COR-L47 (cell line): ENCODE measurements at places on chromosomes 1 and 21.

- DNase-seq: peak; percentile 28
These were observed 1.2 kb downstream of the ANP32E start for GRCh38 chr1:150234566-150235293.

GRCh38 chr1:53316766-53317581, 10.9 kb downstream of the LRP8 start:
- peak; percentile 24 for DNase-seq

DNA sequence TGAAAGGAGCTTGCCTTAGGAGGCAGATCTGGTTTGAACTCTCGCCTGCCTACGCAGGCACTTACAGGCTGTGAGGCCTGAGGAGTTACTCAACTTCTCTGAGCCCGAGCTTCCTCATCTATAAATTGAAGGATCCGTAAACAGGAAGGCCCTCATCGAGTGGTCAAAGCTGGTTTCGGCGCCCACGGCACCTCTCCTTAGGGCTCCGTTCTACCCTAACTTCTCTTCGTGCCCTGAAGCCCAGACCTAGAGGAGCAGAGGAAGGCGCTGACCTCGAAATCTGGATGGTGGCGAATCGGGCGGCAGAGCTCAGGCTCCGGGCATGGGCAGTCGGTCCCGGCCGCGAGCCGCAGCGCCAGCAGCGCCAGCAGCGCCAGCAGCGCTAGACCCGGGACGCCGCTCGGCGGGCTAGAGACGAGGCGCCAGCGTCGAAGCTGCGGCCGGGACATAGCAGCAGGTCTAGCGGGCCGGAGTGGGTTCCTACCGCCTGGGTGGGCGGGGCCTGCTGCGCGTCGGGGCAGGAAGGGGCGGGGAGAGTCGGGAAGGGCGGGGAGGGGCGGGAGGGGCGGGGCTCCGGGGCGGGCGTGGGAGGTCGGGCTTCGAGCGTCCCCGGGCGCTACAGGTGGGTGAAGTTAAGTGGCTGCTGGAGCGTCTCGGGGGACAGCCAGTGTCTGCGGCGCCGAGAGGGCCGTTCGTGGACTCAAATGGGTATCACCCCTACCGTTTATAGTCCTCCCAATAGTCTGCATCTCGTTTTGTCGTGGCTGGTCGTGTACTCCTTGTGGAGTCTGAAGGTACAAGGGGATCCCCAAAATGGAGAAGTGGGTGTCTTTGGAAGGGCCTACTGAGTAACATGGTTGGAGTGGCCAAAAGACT, at the start of gene CTBS:
Gene CTBS (minus strand): TSS at position 474 of the 876 bp plus-strand sequence. CDS start 25 bp downstream, at position 449.
- peak; percentile 85 for DNase-seq

DNA sequence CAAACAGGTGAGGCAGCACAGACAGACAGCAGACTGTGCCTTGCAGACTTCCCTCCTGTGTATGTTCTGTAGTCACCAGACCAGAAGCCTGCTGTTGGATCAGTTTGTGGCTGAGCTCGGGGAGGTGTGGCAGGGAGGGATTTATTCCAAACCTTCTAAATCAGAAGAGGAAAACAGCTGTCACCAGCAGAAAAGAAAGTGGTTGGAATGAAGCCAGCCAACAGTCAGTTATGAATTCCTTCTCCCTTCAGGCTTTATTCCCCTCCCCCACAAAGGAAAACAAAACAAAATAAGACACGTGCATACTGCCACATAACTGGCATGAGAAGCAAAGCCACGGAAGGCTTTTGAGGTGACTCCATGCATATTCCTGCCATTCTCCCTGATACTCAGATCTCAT, 19.0 kb upstream of the PIGV start:
- DNase-seq: no peak

- DNase-seq: no peak
These were observed 106.7 kb upstream of the KLHDC7A start for GRCh38 chr1:18373882-18374493.

DNA sequence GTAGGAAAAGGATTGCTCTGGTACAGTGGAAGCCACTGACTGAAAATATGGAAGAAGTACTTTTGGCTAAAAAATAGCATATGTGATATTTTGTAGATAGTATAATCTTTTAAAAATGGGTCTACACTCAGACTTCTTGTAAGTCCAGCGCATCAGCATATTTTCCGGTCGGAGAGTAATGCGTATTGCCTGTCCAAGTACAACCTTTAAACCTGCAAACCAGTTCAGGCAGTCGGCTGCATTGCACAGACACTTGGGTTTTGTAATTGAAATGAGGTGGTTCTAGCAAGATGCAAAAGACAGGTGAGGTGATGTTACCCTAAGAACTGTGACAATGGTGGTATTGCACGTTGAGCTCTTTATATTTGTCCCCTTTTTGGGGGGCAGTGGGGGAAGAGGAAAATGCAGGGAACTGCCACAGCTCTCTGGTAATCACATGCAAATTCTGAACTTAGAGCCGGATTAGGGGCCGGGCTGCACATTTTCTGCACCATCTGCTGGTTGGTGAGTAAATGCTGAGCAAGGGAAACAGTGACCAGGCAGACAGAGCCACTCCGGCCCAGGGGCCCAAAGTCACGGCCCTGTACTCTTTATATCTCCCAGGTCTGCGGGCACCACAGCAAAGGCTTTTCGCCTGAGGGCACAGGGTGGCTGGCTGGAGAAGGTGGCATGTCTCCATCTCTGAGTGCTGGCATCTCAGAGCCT, 2.3 kb downstream of the GPR137B start:
- DNase-seq: no peak

DNA sequence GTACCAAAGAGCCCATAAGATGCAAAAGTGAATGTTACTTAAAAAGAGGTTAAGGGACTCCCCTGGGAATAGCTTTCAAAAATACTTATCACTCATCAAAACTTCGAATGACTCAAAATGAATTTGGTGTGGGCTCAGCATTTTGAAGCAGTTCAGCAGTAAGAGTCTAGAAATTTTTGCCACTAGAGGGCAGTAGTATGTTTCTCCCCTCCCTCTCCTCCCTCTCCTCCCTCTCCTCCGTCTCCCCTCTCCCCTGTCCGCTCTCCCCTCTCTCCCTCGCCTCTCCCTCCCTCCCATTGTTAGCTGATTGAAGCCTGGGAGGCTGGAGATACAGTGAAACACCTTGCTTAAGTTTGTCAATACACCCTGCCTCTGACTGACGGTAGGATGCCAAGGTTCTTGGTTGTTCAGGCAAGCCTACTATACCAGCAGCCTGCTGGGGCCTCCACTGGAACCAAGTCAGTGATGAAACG, 70.8 kb upstream of the TENT5C start:
- peak; percentile 24 for DNase-seq

GRCh38 chr1:67824766-67825165, 8.5 kb downstream of the GNG12 start:
- DNase-seq: peak; percentile 87

DNA sequence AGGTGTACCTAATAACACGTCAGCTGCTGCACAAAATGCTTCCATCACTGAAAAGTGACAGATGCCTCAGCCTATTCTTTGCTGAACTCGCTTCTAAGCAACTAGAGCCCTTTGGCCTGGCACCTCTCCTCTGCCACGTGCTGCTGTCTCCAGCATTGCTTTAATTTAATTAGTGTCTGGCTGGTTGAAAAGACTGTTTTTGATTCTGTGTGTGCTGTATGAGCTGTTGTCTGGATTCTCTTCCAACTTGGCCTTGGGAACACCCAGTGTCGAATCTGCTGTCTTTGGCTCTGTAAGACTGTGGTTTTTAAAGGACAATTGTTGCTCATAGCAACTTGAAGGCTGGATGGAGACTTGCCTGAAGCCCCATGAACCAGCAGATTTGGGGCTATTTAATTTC, 109.5 kb downstream of the PSMG1 start:
- no peak for DNase-seq

DNA sequence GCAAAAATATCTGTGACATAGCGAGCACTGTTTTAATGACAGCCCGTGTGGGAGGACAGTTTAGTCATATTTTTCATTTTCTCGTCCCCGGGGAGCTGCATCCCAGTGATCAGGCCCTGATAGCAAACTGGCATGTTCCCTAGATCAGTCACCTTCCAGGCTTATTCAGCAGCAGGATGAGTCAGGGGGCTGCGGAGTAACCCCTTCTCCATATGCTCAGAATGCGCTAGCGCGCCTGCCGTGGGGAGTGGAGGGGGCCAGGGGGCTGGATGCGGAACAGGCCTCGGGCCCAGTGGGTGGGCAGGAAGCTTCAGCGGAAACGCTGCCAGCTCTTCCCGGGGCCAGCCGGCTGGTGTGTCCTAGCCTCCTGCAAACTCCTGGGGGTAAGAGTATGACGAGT, 94.0 kb downstream of the KCND3 start:
- no peak for DNase-seq

DNA sequence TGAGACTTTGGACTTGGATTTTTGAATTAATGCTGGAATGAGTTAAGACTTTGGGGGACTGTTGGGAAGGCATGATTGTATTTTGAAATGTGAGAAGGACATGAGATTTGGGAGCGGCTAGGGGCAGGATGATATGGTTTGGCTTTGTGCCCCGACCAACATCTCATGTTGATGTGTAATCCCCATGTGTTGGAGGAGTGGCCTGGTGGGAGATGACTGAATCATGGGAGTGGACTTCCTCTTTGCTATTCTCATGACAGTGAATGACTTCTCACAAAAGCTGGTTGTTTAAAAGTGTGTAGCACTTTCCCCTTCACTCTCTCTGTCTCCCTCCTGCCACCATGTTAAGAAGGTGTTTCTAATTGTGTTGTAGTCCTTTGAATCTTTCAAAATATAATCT, 9.3 kb upstream of the PHGDH start:
- DNase-seq: no peak

DNA sequence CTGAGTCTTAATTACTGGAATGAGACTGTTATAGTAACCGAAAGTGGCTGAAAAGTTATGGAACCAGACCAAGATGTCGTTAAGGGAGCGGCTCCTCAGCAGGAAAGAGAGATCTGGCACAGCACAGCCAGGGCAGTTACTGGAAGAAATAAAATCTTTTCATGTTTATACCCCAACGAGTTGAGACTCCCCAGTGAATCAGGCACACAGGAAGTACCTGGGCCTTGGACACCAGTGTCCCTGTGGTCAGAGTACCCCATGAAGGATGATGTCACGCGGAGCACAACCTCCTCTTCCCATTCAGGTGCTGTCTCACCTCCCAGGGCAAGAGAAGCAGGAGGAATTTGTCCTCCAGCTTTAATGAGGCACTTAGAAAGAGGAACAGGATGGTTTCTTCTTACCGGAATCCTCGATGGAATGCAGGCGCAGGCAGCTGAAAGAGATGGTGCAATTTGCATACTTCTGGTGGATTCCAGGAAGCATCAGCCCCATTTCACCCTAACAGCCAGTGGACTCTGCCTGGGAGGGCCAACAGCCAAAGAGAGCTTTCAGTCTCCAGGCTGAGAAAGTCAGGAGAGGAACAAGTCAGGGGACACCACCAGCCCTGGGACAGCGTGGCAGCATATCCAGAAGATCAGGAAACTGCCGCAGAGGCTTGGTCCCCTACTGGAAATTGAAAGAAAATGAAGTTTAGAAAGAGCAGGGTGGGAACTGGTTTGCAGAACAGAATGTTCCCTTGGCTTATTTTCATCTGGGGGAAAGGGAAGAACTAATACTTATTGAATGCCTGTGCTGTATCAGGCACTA, 35.9 kb upstream of the CTTNBP2NL start:
- no peak for DNase-seq

DNA sequence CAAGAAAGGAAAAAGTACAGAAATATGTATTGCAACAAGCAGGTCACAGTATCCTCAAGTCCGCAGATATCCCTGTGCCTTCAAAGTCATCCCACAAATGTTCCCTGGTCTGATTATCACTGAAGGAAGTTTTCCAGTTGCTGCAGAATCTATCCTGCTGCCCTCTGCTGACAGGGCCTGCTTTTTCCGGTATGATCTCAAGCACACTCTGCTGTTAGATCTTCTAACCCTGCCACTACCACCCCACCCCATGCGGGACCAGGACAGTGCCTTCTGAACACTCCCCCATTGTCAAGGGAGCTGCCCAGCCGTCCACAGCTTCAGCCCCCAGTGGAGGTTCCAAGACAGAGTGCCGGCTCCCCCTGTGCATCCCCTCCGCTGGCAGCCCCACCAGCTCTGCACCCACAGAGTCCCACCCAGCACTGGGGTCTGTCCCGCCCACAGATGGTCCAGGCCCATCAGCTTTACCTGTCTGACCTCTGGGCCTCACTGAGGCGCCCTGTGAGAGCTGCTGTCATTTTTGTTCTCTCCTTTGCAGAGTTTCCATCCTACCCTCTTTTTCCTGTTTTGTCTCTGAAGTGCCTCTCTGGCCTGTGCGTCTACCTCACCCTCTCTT, 27.9 kb downstream of the FAM163A start:
- DNase-seq: no peak

GRCh38 chr1:209651138-209651587, 1.1 kb downstream of the LAMB3 start:
- DNase-seq: no peak

GRCh38 chr1:47838562-47839432, 158.4 kb downstream of the TRABD2B start:
- no peak for DNase-seq

DNA sequence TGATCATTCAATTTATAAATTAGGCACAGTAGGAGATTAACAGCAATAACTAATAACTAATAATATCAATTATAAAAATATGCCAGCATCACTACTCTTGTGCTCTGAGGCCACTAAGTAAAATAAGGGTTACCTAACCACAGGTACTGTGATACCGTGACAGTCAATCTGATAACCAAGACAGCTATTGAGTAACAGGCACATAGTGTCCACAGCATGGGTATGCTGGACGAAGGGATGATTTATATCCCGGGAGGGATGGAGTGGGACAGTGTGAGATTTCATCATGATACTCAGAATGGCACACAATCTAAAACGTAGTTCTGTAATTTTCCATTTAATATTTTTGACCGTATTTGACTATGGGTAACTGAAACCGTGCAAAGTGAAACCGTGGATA, 39.4 kb downstream of the CD46 start:
- no peak for DNase-seq

DNA sequence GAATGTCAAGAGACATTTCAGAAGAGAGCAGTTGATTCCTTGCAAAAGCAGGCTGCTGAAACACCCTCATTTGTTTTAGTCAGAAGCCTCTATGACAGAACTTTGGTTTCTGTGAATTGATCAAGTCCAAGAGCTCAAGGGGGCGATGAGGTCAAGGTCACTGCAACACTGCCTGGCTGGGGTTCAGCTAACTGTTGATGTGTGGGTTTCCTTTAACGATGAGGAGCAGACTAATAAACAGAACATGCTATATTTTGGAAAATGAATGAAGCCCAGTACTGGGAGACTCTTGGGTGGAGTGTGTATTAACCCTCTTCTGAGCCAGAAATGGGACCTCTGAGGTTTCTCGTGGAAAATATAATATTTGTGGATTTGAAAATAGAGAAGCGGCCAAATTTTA, 109.3 kb downstream of the ZC3H11B start:
- no peak for DNase-seq

- DNase-seq: peak; percentile 55
These were observed at the start of gene ARL8A for GRCh38 chr1:202144402-202145067. Gene ARL8A, minus strand, starts transcription at chr1:202144737. Its CDS starts 165 bp downstream, at chr1:202144572.

- DNase-seq: no peak
These were observed 230.3 kb downstream of the LTN1 start for GRCh38 chr21:28762357-28762735.

- no peak for DNase-seq
These were observed 12.5 kb downstream of the TRMT1L start for GRCh38 chr1:185144233-185144632.

- no peak for DNase-seq
These were observed 975.6 kb downstream of the NCAM2 start for GRCh38 chr21:21973806-21974205.
